ENCODE measurements at places on chromosomes 7 and 10. TPM values are rescaled to one million over a fixed set of nuclear protein-coding genes. Genes with fewer than 3 reads are reported as not detected.

GRCh38 chr7:92768501-92769393 is 67.6 kb downstream of the CDK6 start:
- no peak for DNase-seq

GRCh38 chr10:75013007-75013406 is 98.4 kb upstream of the SAMD8 start:
- DNase-seq: no peak

DNA sequence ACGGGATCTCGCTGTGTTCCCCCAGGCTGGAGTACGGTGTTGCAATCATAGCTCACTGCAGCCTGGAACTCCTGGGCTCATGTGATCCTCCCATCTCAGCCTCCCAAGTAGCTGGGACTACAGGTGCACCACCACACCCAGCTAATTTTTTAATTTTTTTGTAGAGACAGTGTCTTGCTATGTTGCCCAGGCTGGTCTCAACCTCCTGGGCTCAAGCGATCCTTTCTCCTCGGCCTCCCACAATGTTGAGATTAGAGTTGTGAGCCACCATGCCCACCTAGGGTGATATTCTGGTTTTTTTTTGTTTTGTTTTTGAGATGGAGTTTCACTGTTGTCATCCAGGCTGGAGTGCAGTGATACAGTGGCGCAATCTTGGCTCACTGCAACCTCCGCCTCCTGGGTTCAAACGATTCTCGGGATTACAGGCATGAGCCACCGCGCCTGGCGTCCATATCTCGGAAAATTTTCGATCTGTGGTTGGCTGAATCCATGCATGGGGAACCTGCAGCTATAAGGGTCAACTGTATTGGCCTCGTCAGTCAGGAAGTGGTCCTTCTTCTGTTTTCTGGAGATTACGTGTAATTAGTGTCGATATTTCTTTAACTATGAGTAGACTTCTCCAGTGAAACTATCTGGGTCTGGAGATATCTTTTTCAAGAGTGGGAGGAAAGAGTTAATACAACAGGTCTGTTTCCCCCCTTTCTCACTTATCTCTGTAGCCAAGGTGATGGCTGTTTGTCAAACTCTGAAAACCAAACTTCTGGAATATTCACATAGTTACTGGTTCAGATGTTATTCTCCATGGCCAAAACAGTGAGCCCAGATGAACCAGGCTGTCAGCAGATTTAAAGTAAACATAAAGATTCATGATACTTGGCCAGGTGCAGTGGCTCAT is 21.0 kb upstream of the FIS1 start:
- no peak for DNase-seq

- no peak for DNase-seq
Observed at GRCh38 chr7:151925446-151926335, 30.6 kb upstream of the GALNTL5 start.

GRCh38 chr10:89213191-89213808 is 6.2 kb upstream of the CH25H start:
- no peak for DNase-seq

- no peak for DNase-seq
Observed at GRCh38 chr10:51724038-51724437, 24.6 kb upstream of the CSTF2T start.

- no peak for DNase-seq
Observed at GRCh38 chr7:3710531-3710930, 409.5 kb downstream of the SDK1 start.

GRCh38 chr7:51366930-51367613 is 50.5 kb upstream of the COBL start:
- peak; percentile 54 for DNase-seq

- DNase-seq: no peak
Observed at GRCh38 chr10:2746638-2747037, 320.7 kb upstream of the PFKP start.

GRCh38 chr10:73517166-73517888 is 21.5 kb upstream of the PPP3CB start:
- DNase-seq: no peak

SCART1 gene
- total RNA-seq: 1.0 TPM

SFTPA1 gene
- not detected for total RNA-seq

SLC39A12 gene
- total RNA-seq: not detected

GOLGA7B gene
- 1.1 TPM for total RNA-seq

STEAP2 gene
- total RNA-seq: 10.4 TPM

ZNF398 gene
- total RNA-seq: 10.8 TPM
